Activated T-helper 17 cell treated with anti-CD3 and anti-CD28 coated beads, Interleukin-2, amount 50 U/mL, for 72 hours (primary cell): ENCODE measurements at places on chromosomes 13 and 19. TPM values are rescaled to one million over a fixed set of nuclear protein-coding genes. Genes with fewer than 3 reads are reported as not detected.

DNA sequence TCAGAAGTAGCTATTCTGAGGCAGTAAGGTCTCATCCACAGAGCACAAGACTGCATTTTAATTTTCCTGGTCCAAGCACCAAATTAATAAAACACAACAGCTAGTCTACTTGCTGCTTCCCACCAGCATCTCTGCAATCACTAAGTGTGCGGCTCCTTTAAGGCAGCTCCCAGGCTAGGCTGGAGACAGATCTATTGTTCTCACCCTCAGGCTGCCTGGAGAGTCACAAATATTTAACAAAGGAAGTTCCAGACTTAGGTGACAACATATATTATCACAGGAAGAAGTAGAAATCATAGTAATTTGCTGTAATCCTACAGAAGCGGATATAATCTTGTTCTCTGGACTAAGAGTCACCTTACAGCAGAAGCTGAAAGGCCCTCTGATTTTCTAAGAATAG lies 2.2 kb upstream of the EID2 start:
- no peak for ATAC-seq
- no peak overlapping the region for H3K27ac ChIP-seq
- H3K27me3 ChIP-seq: no peaks in the 10 kb centered on the region
- H3K4me1 ChIP-seq: peaks cover 41% of the 10 kb centered on the region
- peaks cover 29% of the 10 kb centered on the region for H3K36me3 ChIP-seq

GRCh38 chr13:101572456-101572855 lies 120.0 kb downstream of the ITGBL1 start:
- H3K27me3 ChIP-seq: no peaks in the 10 kb centered on the region
- H3K4me1 ChIP-seq: no peaks in the 10 kb centered on the region
- no peak for ATAC-seq
- H3K4me3 ChIP-seq: no peak overlapping the region
- no peaks in the 10 kb centered on the region for H3K36me3 ChIP-seq
- H3K27ac ChIP-seq: no peak overlapping the region

GRCh38 chr13:46575818-46576221 lies 22.9 kb downstream of the LRCH1 start:
- no peaks in the 10 kb centered on the region for H3K36me3 ChIP-seq
- H3K27me3 ChIP-seq: no peaks in the 10 kb centered on the region
- ATAC-seq: no peak
- no peak overlapping the region for H3K4me3 ChIP-seq
- no peak overlapping the region for H3K27ac ChIP-seq

- peak; percentile 45 for ATAC-seq
- peaks cover 78% of the 10 kb centered on the region for H3K4me1 ChIP-seq
- peak overlapping the region; percentile 98 for H3K27ac ChIP-seq
Observed at GRCh38 chr13:98515818-98516465, 61.0 kb downstream of the STK24 start.

DNA sequence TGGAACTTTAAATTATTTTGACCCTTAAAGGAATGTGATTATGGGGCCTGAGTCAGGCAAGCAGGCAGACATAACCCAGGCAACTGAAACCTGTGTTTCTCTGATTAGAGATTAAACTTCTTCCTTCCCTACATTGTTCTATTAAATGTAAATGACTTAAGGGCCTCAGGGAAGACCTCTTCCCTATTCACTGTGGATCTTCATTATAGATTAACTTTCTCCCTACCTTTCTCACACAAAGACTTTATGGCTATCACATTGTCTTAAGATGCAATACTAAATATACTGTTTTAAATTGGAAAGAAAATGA lies 8.8 kb upstream of the METTL21C start:
- H3K4me1 ChIP-seq: no peaks in the 10 kb centered on the region
- no peak for ATAC-seq
- no peak overlapping the region for H3K4me3 ChIP-seq
- H3K36me3 ChIP-seq: no peaks in the 10 kb centered on the region

DNA sequence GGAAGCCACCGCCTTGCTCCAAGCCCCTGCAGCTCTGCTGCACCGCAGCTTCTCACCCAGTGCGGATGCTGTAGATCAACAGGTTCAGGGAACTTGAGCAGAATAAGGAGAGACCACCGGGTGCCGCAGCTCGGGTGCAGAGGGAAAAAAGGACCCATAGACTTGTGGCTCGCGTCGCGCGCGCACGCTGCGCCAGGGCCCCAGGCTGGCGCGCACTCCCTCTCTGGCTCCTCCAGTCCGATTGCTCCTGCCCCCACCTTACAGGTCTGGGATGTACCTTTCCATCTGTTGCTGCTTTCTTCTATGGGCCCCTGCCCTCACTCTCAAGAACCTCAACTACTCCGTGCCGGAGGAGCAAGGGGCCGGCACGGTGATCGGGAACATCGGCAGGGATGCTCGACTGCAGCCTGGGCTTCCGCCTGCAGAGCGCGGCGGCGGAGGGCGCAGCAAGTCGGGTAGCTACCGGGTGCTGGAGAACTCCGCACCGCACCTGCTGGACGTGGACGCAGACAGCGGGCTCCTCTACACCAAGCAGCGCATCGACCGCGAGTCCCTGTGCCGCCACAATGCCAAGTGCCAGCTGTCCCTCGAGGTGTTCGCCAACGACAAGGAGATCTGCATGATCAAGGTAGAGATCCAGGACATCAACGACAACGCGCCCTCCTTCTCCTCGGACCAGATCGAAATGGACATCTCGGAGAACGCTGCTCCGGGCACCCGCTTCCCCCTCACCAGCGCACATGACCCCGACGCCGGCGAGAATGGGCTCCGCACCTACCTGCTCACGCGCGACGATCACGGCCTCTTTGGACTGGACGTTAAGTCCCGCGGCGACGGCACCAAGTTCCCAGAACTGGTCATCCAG lies 964 bp downstream of the PCDH17 start:
- peaks cover 57% of the 10 kb centered on the region for H3K27me3 ChIP-seq
- peaks cover 24% of the 10 kb centered on the region for H3K4me1 ChIP-seq
- ATAC-seq: no peak

- no peak overlapping the region for H3K27ac ChIP-seq
- ATAC-seq: no peak
- no peak overlapping the region for H3K4me3 ChIP-seq
- no peaks in the 10 kb centered on the region for H3K4me1 ChIP-seq
- no peaks in the 10 kb centered on the region for H3K27me3 ChIP-seq
Observed at GRCh38 chr13:37257706-37258105, 152.2 kb upstream of the CSNK1A1L start.

DNA sequence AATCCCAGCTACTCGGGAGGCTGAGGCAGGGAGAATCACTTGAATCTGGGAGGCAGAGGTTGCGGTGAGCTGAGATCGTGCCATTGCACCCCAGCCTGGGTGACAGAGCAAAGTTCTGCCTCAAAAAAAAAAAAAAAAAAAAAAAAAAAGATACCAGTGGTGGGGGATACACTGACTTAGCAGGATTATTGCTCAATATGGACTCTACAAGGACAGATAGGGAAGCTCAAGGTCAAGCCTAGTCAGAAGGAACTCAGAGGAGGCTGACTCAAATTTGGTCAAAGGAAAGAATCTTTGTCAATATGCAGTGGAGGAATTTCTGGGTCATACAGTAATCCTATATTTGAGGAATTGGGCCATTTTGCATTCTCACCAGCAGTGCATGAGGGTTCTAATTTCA lies 6.7 kb upstream of the DIAPH3 start:
- H3K4me1 ChIP-seq: peaks cover 2% of the 10 kb centered on the region
- H3K36me3 ChIP-seq: no peaks in the 10 kb centered on the region
- no peak overlapping the region for H3K27ac ChIP-seq

DNA sequence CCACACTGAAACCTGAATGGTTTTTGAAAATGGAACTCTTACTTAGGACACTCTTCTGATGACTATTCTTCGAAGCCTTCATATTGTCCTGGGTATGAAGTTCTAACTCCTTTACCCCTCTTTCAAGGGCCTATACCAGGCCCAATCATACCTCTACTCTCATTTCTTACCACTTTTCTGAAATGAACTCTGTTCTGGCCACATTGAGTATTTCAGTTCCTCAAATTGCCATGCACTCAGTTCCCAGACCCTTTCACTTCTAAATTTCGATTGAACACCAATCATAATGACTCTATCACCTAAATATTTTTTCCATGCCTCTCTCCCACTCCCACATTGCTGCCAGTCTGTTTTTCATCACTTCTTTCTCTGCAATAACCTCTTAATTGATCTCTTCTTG lies 53.7 kb downstream of the LACC1 start:
- H3K4me3 ChIP-seq: no peak overlapping the region
- no peaks in the 10 kb centered on the region for H3K4me1 ChIP-seq
- no peak overlapping the region for H3K27ac ChIP-seq
- no peaks in the 10 kb centered on the region for H3K36me3 ChIP-seq
- peak; percentile 11 for ATAC-seq

DNA sequence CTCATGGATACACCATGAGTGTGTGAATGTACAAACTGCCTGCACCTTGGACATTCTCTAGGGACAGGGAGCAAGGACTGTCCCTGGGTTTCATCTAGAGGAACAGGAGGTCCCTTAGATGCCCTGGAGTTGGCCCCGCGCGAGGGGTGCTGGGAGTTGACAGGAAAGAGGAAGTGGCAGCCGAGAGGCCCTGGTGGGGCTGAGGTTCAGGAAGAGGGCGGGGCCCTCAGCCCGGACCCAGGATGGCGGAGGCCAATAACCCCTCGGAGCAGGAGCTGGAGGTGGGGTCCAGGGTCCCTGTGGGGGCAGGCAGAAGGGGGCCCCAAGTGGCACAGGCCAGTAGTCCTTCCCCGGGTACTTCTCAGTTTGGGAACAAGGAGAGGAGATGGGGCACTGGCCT lies 6.9 kb downstream of the PKN1 start:
- peak; percentile 99 for ATAC-seq
- H3K36me3 ChIP-seq: peaks cover 53% of the 10 kb centered on the region
- H3K27ac ChIP-seq: peak overlapping the region; percentile 97
- H3K4me3 ChIP-seq: peak overlapping the region; percentile 96
- no peaks in the 10 kb centered on the region for H3K27me3 ChIP-seq

- peaks cover 29% of the 10 kb centered on the region for H3K27me3 ChIP-seq
- H3K4me3 ChIP-seq: peak overlapping the region; percentile 30
- no peak for ATAC-seq
Observed at GRCh38 chr19:40216013-40216776, 2.0 kb downstream of the TTC9B start.

DNA sequence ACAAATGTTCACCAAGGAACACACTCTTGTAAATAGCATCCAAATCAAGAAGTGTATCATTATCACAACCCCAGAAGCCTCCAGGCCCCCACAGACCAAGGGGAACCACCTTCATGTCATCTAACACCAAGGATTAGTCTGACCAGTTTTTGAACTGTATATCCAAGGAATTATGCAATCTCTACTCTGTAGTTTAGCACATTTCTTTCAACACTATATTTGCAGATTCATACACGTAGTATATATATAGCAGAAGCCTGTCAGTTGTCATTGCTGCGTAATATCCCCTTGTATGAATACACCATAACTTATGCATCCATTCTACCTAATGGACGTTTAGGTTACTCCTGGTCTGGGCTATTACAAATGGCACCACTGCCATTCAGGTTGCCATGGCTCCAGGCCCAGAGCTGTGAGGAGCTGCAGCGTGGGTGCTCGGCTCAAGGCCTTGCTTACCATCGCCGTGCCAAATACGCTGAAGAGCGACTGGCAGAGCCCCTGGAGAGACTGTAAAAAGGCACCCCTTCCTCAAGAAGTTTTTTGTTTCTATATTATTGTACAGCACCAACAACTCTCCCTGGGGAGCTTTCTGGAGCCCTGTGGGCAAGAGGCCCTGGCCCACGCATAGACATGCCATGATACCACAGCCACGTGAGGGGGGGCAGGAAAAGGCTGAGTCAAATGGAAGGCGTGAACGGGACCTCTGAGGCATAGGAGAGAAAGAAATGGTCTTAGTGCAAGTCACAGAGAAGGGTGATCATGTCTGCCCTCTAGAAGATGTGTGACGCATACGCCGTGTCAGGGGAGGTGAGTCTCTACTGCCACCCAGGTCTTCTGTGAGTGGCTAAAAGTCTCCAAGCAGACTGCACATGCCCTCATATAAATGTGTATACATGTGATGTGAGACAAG lies 10.8 kb downstream of the LATS2 start:
- no peak overlapping the region for H3K27ac ChIP-seq
- ATAC-seq: peak; percentile 66
- H3K27me3 ChIP-seq: no peaks in the 10 kb centered on the region
- H3K4me3 ChIP-seq: no peak overlapping the region
- H3K36me3 ChIP-seq: peaks cover under 1% of the 10 kb centered on the region

GRCh38 chr13:21330126-21330861 lies 128.8 kb downstream of the ZDHHC20 start:
- H3K27ac ChIP-seq: peak overlapping the region; percentile 53
- no peaks in the 10 kb centered on the region for H3K27me3 ChIP-seq
- H3K36me3 ChIP-seq: no peaks in the 10 kb centered on the region
- peak overlapping the region; percentile 21 for H3K4me3 ChIP-seq
- ATAC-seq: peak; percentile 70

DNA sequence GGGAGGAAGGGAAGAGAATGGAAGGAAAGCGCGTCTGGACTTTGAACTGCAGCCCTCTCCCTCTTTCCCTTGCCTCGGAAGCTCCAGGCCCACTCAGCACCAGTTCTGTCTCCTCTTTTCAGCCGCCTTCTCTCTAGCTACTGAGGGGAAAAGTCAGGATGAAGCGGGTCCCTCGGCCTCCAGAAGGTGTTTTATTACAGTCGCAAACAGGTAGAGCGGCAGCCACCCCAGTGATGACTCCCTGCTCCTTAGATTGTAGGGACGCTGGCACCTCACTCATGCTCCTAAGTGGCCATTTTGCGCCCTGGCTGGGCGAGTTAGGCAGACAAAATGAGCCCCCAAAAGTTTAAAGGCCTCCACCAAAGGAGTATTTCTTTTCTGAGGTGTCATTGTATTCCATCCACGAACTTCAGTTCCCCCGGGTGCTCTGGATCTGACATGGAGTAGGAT lies 954 bp upstream of the STK24 start:
- no peaks in the 10 kb centered on the region for H3K27me3 ChIP-seq
- peak overlapping the region; percentile 72 for H3K4me3 ChIP-seq
- no peak for ATAC-seq

GRCh38 chr19:4575267-4576015 lies 16.0 kb upstream of the SEMA6B start:
- no peak overlapping the region for H3K4me3 ChIP-seq
- H3K36me3 ChIP-seq: no peaks in the 10 kb centered on the region
- peaks cover 25% of the 10 kb centered on the region for H3K27me3 ChIP-seq
- H3K27ac ChIP-seq: no peak overlapping the region

GRCh38 chr19:12660980-12661379 lies 5.6 kb downstream of the MAN2B1 start:
- peaks cover 98% of the 10 kb centered on the region for H3K36me3 ChIP-seq
- H3K4me1 ChIP-seq: no peaks in the 10 kb centered on the region
- H3K4me3 ChIP-seq: no peak overlapping the region

The METTL21C gene
- total RNA-seq: not detected

The HIF3A gene
- total RNA-seq: not detected
